ENCODE measurements at places on chromosomes 11 and 22.

- DNase-seq = no peak
Measured at GRCh38 chr11:133040289-133040900, 491.9 kb downstream of the OPCML start.

GRCh38 chr22:38513063-38513462 is 7.0 kb upstream of the DDX17 start:
- DNase-seq = no peak

DNA sequence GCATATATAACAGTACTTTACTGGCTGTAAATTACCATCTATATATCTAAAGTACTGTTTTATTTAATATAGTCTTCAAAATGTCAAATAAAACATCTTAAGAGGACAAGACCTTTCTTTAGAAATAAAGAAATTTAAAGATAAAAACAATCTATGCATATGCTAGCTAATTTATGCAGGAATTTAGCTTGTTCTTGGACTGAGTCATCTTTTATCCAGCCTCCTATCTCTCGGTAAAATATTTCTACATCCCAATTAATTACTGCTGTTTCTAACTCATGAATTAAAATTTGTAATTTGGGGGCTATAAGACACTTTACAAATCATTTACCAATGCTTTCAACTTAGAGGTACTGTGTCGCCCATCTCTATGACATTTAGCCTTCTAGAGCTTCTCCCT is 72.8 kb upstream of the DDI1 start:
- no peak for DNase-seq

GRCh38 chr11:121535129-121535796 is 82.5 kb upstream of the SORL1-AS1 start:
- DNase-seq = peak; percentile 26

GRCh38 chr11:75268626-75269366 is 28.2 kb downstream of the TPBGL start:
- DNase-seq = no peak

GRCh38 chr22:32476281-32477195 is 1.9 kb downstream of the FBXO7 start:
- DNase-seq = no peak

GRCh38 chr11:118252688-118253087 is 523 bp upstream of the MPZL3 start:
- DNase-seq = no peak

- no peak for DNase-seq
Measured at GRCh38 chr22:30825711-30826505, 131.2 kb downstream of the OSBP2 start.

DNA sequence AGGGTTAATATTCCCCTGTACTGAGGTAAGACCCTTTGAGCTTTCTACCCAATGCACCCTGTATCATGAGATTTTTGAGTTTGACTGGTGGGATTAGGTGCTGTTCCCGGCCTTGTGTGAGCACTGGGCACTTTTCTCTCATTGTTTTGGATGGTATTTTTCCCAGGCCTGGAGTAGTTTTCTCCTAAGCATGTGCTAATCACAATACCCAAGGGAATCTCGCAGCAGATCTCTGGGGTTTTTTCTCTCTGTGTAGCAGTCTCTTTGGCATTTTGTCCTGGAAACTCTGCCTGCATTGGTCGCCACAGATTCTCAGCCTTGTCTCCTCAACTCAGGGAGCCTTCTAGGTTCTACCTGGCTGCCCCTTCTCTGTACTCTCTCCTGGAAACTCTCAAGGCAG is 19.9 kb downstream of the IGHMBP2 start:
- DNase-seq = no peak

DNA sequence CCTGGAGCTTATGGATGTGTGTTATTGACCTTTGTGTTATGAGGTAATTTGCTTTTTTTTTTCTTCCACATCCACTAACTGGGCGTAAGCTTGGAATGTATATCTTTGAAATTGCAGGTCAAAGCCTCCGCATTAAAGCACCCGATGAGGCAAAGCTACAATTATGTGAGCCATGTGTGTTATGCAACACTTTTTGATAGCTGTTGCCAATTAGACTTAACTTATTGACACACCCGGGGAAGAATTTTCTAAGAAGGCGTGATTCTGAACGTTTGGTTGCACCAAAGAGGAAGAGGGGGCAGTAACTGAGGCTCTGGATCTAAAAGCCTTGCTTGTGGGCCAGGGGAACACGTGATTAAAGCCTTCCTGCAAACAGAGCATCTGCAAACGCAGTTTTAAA is 610 bp upstream of the TEX12 start:
- DNase-seq = no peak

GRCh38 chr11:72012897-72013721 is 14.4 kb downstream of the IL18BP start:
- no peak for DNase-seq

- no peak for DNase-seq
Measured at GRCh38 chr11:119685111-119685746, 43.8 kb downstream of the NECTIN1 start.

DNA sequence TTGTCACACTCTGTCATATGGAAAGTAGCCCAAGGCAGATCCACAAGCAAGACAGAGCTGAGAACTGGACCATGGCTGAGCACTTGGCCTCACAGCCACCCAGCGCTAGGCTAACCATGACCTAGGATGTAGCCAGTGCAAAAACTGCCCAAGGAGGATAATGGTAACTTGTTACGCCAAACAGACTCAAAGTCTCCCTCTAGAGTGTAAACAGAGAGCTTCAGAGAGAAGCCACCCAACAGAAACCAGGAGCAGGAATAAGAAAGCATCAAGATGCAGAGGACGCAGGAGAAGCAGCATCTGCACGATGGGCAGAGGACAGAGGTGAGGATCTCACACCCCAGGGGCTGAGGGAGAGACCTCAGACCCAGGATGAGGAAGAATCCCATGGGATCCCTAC is 97.9 kb downstream of the RCN1 start:
- DNase-seq = no peak

Measured in NCI-H1694 (cell line).